ENCODE measurements at places on chromosomes 7 and 10. TPM values are rescaled to one million over a fixed set of nuclear protein-coding genes. Genes with fewer than 3 reads are reported as not detected.

The ACSM6 gene
- total RNA-seq: not detected

The NODAL gene
- total RNA-seq: not detected

The FBXL13 gene
- total RNA-seq: 0.21 TPM

The IGF2BP3 gene
- 29.7 TPM for total RNA-seq

The ANKRD61 gene
- 0.72 TPM for total RNA-seq

The AUTS2 gene
- total RNA-seq: 3.8 TPM

The ERCC6 gene
- 6.1 TPM for total RNA-seq

The ADCY1 gene
- 2.5 TPM for total RNA-seq

The FAM241B gene
- total RNA-seq: 17.1 TPM

The ADAP1 gene
- 4.1 TPM for total RNA-seq

The NUDT13 gene
- 2.6 TPM for total RNA-seq

The SPDYE1 gene
- total RNA-seq: not detected

The MCM10 gene
- 20.1 TPM for total RNA-seq

The GARIN1A gene
- total RNA-seq: 0.67 TPM

The DDC gene
- 1.1 TPM for total RNA-seq

The FGFBP3 gene
- total RNA-seq: 2.6 TPM

The FFAR4 gene
- total RNA-seq: 0.06 TPM

The NKX2-3 gene
- 0.05 TPM for total RNA-seq

The C10orf143 gene
- total RNA-seq: 0.86 TPM

The SYT15 gene
- 3.0 TPM for total RNA-seq

The LRMDA gene
- total RNA-seq: 4.7 TPM

The FOXI2 gene
- total RNA-seq: not detected

The TMEM248 gene
- total RNA-seq: 87.2 TPM

The SSC4D gene
- 1.3 TPM for total RNA-seq

The TMEM236 gene
- 0.03 TPM for total RNA-seq

The UCMA gene
- not detected for total RNA-seq

The GPR26 gene
- total RNA-seq: not detected

Data from A549 treated with AZD2906 at 1 μM for 4 hours (cell line).